Foreskin fibroblast (primary cell): ENCODE measurements at places on chromosomes 1 and 21.

DNA sequence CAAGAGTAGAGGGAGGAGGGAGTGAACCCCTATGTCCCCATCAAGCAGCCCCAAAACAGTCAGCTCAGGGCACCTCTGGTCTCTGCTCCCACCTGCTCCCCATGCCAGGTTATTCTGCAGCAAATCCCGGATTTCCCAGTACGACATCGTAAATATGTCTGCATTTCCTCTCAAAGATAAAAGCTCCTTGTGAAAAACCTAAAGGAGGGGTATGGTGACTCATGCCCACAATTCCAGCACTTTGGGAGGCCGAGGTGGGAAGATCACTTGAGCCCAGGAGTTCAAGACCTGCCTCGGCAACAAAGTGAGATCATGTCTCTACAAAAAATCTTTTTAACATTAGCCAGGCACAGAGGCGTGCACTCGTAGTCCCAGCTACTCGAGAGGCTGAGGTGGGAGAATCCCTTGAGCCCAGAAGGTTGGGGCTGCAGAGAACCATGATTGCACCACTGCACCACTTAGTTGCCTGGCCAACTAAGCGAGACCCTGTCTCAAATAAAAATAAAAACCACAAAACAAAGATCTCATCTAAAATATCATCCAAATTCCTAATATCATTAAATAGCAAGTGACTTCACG lies 7.1 kb downstream of the ACOT7 start:
- peak; percentile 54 for DNase-seq

DNA sequence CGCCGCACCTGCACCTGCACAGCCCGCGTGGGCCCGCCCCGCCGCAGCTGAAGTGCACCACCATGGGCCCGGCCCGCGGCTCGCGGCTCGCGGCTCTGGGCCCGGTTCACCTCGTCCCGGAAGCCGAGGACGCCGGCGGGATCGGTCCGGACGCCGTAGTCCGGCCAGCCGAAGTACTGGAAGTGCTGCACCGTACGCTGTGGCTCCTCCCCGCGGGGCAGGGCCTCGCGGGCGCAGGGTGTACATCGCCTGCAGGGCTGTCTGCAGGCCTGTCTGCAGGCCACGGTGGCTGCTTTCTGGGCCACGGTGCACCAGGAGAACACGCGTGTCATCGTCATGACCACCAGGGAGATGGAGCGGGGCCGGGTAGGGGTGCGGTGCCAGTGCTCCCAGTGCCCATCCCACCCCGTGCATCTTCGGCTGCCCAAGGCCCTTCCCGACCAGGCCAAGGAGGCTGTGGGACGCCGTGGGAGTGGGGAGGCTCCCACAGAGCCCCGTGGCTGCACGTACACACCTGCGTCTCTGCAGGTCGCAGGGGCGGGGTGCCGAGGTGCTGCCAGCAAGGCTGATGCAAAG lies 6.7 kb downstream of the RNF223 start:
- DNase-seq: no peak

GRCh38 chr21:15285556-15285955 lies 220.8 kb upstream of the NRIP1 start:
- no peak for DNase-seq

GRCh38 chr1:63935143-63935542 lies 161.3 kb downstream of the ROR1 start:
- peak; percentile 64 for DNase-seq

DNA sequence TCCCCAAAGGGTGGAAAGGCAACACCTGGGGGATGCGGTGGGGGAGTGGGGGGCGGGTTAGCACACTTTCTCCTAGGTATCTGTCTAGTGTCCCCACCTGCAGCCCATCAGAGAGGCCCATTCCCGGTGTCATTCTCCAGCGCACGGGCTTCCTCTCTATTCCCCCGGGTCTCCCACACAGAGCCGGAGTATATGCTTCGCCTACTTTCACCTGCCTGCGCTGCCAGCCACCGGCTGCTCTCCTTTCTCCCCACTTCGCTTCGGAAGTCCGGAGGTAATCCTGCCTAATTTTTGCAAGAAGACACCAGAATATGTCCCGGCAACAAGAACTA lies 852 bp downstream of the RGS7 start:
- DNase-seq: no peak

GRCh38 chr1:234841281-234841680 lies 231.3 kb upstream of the IRF2BP2 start:
- DNase-seq: no peak

- DNase-seq: no peak
Measured at GRCh38 chr1:85091671-85092280, 43.5 kb upstream of the MCOLN3 start.

GRCh38 chr1:157773493-157774350 lies 3.2 kb downstream of the FCRL2 start:
- no peak for DNase-seq

- DNase-seq: no peak
Measured at GRCh38 chr1:63643926-63644325, 50.7 kb downstream of the PGM1 start.

DNA sequence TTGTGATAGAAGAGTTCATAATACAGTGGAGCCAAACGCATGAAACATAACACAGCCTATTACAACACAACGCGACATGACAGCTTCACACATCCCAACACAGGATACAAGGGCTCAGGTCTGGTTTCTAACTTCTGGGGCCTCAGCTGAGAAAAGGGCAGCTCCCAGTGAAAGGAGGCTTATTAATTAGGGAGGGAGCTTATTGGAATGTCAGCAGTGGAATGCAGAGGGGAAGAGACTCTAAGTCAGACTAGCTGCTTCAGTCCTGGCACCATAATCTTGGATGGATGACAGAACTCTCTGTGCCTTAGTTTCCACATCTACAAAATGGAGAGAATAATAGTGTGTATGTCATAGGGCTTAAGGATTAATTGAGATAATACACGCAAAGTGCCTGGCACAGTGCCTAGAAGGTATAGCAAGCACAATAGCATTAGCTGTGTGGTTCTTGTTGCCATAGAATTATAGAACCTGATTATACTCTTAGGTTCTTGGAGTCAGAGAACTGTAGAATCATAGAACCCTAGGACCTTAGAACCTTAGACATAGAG lies 22.7 kb upstream of the SLC2A1 start:
- no peak for DNase-seq

DNA sequence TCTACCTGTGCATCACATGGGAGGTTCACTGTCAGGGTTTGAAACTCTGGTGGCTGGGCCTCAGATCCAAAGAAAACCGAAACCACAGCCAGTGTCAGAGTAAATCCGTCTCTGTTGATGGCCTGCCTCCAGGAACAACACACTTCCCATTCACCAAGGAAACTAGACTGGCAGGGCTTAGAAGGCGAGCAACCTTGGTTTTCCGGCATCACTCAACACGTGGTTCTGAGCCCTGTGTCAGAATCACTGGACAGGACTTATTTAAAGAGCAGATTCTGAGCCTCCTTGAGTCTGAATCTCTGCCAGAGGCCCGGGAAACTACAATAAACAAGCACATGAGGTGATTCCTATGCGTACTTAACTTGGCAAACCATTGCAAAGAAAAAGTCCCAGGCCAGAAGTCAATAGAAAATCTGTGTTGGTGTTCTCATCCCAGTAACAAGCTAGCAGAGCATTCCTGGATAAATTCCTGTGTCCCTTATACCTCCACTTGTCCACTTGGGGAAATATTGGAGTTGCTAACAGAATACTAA lies 70.0 kb downstream of the KCTD3 start:
- DNase-seq: no peak

- DNase-seq: no peak
Measured at GRCh38 chr1:196873385-196873784, 14.5 kb upstream of the CFHR4 start.

- DNase-seq: peak; percentile 91
Measured at GRCh38 chr1:179881642-179882252, 338 bp upstream of the TOR1AIP1 start.
